ENCODE measurements at places on chromosomes 3 and 15.

GRCh38 chr3:4517093-4517492, 23.9 kb downstream of the ITPR1 start:
- no peak for DNase-seq

DNA sequence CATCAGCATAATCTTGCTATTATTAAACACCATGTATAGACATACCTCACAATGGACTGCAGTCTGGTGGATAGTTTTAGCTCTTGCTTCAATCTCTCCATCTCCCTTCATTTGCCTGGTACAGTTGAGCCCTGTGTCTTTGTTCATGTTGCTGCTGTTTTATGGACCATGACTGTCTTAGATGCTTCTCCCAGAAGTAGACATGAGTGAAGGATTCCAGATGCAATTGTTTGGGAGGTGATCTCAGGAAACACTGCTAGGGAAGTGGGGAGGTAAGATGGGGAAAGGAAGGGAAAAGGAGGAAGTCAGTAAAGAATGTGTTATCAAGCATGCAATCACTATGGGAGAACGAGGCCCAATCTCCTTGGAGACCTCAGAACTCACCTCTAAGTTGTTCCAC, 36.3 kb upstream of the CTNNB1 start:
- DNase-seq, result no peak

GRCh38 chr3:49711489-49711888, 8.0 kb downstream of the AMIGO3 start:
- peak; percentile 42 for DNase-seq

DNA sequence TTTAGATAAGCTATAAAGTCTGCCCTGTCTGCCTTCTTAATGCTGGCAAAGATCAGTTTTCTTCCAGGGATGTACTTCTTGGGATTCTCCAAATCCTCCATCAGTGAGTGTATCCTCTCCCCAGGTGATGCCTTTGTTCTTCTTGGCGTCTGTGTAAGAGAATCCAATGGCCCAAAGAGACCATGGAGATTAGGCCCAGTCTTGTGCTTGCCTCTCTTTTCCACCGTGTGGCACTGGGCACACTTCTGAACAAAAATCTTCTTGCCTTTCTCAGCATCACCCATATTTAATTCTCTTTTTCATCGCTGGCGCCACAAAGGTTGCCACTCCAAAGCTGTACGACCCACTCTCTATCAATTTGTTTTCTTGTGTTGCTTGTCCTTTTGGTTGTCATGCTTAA, 32.2 kb upstream of the TAMM41 start:
- no peak for DNase-seq

DNA sequence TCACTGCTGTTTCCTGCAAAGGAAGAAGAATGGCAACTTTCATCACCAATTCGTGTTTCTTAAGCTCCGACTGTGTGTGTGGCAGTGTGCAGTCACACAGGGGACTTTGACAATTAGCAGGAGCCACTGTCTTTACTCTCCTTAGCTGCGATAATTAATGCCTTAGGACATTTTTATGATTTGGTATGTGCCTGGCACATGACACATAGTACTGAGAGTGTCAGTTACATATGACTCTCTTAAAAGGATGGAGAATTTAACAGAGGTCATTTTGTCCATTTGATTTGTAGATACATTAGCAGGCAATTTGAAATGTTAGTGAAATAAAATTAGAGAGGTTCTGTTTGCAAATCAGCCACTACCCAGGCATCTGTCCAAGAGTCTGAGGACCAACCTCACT, 128.9 kb upstream of the VEPH1 start:
- no peak for DNase-seq

Data from KG1 (cell line).